Anterior cingulate cortex (tissue), 58 donors: ENCODE measurements at places on chromosomes 5 and 9.

DNA sequence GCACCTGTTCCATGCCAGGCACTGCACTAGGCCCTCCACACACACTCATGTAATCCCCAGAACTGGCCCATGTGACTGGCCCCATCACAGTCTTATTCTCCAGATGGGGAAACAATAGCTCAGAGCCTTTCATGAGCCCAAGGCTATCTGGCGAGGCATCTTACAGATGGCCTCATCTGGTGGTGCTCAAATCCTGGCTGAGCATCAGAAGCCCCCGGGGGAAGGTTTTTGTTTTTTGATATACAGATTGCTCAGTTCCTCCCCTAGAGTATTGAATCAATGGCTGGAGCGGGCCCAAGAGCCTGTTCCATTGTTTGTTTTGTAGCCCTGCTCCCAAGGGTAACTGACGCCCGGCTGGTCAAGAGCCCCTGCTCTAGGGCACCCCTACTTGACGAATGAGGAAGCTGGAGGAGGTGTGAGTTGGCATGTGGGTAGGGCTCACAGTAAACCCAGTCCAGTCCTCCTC, 145.3 kb upstream of the RAPGEF1 start:
- no peak for DNase-seq

DNA sequence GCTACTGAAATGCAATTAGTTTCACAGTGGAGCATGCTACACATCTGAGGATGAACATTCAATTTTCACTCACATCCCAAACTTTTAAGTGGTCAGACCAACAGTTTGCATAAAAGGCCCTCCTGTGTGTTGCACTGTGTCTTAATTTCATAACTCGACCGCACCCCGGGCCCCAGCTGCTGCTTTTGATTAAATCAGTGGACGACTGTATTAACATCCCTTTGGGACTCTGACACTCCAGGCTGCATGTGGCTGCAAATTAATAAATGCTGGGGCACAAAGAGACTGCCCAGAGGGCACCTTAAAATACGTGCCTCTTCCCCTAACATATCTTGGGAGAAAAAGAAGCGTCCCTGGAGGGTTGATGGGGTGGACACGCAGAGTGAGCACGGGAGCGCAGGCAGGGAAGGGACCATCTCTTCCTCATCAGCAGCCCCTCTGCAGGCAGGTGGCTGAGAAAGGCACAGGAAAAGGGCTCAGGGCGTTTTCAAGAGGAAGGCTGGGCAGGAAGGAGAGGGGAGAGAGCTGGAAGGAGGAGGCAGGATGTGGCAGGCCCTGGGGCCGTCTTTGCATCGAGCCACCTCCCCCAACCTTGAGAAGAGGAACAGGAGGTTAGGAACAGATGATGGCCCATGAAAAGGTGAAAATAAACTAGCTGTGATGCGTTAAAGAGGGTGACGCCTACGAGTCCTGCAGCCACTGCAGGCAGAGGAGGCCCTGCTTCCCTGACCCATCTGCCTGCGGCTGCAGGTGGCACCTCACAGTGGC, 18.6 kb downstream of the MED10 start:
- DNase-seq: no peak

DNA sequence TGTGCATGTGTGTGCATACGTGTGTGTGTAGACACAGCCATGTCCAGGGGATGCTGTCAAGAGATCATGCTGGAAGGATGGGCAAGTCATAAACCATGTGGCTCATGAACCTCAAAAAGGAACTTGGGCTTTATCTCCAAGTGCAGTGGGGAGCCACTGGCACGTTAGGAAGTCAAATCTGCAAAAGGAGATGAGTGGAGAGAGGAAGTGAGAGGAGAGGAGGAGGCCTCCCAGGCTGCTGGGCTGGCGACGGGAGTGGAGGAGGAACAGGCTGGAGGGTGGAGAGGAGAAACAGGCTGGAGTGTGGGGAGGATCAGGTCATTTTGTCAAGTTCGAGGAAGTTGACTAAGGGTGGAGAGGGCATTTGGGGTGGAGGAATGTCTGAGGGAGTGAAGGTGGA, 29.2 kb upstream of the TIFAB start:
- DNase-seq: no peak

- no peak for DNase-seq
Measured at GRCh38 chr5:16700081-16700480, 83.3 kb upstream of the RETREG1 start.

DNA sequence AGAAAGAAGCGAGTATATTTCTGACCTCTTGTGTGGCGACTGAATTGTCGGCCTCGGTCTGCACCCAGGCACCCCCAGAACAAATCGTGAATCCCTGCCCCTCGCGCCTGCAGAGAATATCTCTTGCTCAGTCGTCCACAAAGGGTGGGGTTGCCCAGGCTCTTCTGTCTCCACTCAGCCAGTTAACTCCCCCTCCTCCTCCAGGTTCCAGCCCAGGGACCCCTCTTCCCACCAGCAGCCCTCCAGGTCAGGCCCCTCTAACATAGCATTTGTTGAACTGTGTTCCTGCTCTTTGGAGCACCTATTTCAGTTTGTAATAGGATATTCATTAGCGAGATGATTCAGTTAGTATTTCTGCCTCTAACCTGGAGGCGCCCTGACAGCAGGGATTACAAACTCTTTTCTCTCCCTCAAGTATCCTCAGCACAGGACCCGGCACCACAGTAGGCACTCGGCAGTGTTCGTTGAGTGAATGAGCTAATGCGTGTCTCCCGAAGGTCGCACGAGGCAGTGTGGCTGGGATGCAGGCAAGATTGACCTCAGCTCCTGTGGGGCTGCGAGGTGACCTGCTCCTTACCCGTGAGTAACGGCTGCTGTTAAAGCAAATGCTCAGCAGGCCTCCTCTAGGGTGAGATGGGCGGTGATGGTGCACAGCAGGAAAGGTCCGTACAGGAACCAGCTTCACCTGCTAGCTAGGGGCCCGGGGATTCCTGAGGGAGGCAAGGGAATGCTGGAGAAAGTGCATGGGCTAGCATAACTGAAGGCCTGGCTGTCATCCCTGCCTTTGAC, 25.8 kb downstream of the ZBTB34 start:
- DNase-seq: no peak

DNA sequence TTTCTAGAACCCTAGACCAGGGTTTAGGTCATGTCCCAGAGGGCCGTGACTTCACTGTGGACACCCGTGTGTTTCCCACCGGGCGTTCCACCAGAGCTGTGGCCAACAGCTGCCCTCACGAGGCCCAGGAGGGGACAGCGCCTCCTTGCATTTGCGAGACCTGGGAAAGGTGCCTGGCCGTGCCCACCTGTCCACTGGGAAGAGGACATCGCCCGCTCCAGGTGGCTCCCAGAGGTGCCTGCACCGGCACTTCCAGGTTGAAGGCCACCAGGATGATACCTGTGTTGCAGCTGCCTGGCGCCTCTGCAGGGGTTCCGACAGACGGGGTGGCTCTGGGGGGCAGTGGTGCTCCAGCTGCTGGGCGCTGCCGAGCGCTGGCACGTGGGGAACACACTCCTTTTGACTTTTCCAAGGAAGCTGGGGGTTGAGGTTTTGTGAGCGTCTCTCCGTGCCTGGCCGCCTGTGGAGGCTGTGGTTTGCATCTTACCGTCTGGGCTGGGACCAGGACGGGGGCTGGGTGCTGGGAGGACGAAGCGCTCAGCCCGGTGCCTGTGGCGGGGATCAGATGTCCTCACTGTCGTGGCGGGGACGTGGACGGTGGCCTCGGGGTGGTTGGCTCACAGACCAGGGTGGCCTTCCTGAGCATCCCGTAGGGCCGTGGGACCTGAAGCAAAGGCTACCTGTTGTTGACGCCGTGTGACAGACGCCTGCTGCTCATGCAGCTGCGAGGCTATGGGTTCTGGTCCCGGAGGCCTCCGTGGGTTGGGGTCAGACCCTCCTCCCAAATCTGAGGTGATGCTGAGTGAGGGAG, 19.2 kb downstream of the NKD2 start:
- DNase-seq: no peak

GRCh38 chr9:137306850-137307254, 4.8 kb upstream of the NRARP start:
- no peak for DNase-seq

DNA sequence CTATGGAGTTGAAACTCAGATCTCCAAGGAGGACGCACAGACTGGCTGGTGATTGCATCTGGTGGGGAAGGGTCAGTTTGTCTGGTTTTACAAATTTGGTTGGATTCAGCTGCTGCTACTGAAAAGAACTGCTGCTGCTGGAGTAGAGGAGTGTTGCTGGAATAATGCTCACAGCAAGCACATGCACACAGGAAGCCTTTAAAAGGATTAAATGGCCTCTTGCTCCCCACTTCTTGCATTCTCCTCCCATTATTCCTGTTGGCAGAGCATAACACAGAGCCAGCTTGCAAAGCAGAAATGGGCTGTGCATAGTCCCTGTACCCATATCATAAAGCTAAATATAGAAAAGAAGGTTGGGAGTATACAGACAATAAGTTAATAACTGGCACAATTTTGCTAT, 16.6 kb downstream of the ZNF474 start:
- DNase-seq: no peak

DNA sequence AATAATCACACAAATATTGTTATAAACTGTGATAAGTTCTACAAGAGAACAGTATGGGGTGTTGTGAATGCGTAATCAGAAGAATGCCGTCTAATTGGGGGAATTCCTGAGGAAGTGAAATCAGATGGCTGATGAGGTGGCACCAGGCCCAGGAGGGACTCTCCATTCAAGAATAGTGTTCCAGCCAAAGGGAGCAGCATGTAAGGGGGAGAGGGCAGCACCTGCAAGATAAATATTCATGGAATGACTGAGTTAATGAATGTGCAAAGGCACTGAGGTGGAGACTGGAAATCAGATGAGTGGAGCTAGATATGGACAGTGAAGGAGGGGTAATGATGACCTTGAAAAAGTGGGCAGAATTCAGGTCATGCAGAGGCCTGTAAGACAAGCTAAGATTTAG, 250.6 kb downstream of the ARRDC3 start:
- no peak for DNase-seq

DNA sequence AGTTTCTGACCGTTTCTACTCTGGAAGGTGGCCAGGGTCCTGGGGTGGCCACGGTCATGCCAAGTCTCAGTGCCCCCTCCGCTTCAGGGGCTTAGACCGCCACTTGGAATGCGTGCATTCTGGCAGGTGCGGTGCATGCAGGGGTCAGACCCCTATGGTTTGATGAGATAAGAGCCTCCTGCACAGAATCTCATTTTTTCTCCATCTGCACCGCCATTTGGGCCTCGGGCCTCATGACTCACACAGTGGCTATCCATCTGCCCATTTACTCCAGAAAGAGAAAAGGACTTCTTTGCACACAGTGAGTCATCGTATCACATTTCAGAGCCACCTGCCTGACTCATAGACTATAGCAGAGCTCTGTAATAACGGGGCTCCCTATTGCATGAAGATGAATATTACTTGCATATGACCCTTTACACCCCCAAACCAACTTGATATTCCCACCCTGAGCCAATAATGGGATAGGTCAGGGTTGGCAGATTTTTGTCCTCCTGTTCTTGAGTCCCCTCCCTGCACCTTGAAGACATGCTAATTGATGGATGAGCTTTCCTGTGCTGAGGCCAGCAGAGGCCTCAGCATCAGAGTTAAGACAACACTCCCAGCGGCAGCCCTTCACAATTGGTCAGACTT, 157.4 kb downstream of the NR3C1 start:
- peak; percentile 40 for DNase-seq

DNA sequence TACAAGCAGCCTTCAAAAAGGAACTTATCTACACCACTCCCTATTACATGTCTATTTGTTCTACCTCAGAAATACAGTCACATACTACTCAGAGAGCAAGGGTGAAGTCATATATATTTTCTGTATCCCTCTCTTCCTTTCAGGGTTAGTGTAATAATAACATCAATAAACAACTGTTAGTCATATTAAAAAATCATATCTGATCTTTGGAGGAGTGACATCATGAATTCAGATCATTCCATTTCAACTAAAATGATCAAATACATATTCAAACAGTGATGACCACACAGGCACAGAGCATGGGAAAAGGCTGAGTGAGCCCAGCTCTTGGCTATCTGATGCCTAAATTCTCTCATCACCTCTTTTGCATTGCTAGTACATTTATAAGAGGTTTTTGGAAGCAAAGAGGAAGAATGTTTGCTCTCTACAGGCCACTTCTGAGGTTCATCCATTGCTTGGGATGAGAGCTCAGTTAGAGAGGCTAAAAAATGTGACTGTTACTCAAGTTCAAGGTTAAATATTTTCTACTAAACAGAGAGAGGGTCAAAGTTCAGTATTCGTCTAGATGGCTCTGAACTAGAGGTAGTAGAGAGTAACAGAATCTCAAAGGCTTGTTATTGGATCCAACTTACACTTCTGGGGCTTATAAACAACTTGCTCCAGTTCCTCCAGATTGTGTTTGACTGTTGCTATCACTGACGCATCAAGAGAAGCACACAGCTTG, 39.0 kb downstream of the RIGI start:
- no peak for DNase-seq
